ENCODE measurements at places on chromosomes 7 and 10. TPM values are rescaled to one million over a fixed set of nuclear protein-coding genes. Genes with fewer than 3 reads are reported as not detected.

Gene HOGA1
- not detected for total RNA-seq

Gene ZNF488
- total RNA-seq, result 0.11 TPM

Gene RAPGEF5
- 0.26 TPM for total RNA-seq

Gene MKX
- total RNA-seq, result not detected

- ATAC-seq, result no peak
Observed at GRCh38 chr7:44765579-44766415, 17.1 kb downstream of the ZMIZ2 start.

DNA sequence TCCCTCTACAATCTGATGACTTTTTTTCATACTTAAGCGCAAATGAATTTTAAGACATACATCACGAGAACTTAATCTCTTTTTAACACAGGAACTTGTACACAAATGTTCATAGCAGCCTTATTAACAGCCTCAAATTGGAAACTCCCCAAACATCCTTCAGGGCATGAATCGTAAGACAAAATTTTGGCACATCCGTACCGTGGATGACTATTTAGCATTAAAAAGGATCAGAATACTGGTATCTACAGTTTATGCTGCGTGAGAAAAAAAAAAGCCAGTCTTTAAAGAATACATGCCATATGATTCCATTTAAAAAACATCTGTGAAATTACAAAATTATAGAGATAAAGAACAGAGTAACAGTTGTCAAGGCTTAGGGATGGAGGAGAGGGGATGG is 46.8 kb downstream of the PDE1C start:
- ATAC-seq, result no peak

GRCh38 chr10:71657604-71658466 is 61.7 kb downstream of the C10orf105 start:
- ATAC-seq, result no peak

DNA sequence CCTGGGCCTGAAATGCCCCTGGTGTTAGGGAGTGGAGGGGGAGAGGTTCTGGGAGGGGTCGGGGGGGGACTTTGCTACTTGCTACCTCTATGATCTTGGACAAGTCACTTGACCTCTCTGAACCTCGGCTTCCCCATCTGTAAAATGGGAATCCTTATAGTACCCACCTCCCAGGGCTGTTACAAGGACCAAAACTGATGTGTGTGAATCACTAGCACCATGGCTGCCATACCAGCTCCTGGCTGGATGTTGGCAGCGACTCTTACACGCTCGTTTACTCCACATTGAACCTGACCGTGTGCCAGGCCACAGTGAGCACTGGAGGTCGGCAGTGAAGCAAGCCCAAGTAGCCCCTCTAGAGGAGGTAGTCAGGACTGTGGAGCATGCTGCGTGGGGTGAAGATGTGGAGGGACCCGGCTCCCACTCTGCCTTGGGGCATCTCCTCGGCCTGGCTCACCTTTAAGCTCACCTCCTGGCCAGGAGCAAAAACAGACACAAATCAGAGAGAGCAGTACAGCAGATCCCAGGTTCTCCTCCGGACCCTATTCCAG is 28.9 kb downstream of the PPIF start:
- no peak for ATAC-seq

DNA sequence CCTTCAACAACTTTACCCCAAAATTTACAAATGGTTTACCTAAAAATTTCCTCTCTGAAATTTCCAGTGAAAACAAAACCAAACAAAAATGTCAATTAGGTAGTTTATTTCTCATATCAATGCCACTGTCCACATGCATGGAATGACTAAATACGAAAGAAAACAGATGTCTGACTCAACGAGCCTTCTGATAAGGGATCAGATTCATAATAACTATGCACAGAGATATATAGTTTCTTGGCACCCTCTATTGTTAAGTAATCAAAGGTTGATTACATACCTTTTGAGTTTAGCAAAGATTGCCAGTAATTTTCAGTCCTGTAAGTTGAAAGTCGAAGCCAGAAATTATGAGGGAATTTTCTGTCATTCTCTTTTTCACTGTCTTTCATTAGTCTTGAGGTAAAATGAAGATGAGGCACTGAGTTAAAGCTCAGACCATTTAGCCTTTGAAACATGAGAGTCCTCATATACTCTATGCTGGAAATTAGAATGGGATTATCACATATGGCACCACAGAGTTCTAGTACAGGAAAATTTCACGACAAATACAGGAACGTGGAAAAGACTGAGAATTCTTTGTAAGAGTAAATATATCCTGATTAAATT is 519.1 kb upstream of the ANKRD30A start:
- no peak for ATAC-seq

DNA sequence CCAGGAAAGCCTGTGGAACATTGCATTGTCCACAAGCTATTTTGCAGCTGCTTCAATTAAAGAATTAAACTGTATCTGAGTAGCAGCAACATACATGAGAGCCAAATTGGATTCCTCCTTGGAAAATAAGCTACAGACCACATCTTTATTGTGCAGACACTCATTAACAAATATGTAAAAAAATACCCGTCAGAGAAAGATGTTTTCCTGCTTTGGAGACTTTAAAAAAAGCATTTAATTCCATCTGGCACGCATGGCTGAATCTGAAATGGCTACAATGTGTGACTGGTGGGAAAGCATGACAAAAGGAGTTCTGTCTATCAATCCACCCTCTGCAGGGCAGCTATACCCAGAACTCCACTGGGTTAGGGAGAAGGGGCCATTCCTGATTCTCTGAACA is 73.1 kb upstream of the HPS1 start:
- ATAC-seq, result no peak

All from activated T-helper 17 cell treated with anti-CD3 and anti-CD28 coated beads, Interleukin-2, amount 50 U/mL, for 72 hours (primary cell).